ENCODE measurements at places on chromosomes 7 and 10.

DNA sequence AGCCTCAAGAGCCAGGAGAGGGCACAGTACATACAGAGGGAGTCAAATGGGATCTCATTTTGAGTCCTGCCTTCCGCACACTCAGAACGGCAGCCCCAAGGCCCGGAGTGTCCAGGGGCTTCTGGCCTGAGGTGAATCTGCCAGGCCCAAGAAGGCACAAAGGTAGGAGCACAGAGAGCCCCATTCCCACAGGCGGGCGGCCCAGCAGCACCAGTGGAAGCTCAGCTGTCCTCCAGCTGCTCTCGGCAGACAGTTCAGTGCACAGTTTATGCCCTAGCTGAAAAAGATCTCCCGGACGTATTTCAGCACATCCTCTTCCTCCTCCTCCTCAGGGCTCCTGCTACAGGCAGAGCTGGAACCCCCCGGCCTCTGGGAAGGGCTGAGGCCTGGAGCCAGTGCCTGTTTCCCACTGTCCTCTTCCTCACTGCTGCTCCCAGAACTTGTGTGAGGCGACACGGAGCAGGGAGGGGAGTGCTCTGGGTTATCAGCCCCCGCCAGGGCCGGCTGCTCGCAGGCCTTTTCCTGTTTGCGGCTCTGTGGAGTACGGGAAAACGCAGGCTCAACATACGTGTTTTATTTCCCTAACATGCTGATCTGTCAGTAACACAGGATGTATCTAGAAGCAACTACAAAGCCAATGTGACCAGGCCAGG is 4.0 kb downstream of the CYREN start:
- DNase-seq, result no peak

GRCh38 chr10:16905320-16905719 is 88.1 kb upstream of the RSU1 start:
- DNase-seq, result no peak

DNA sequence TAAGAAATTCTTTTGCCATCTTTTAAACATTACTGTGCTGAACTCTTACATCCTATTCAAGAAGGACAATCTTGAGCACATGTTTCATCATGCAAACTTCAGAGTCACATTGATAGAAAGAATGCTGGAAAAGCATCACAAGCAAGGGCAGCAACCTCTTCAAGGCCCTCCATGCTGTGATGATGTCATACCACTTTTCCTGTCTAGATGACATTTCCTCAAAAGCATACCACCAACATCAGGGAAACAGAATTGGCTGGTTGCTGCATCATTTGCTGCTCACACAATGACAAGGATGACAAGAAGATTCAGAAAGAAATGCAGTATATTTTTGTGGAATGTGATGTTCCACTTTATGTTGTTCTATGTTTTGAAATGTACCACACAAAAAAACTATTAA is 37.6 kb downstream of the CYP2C8 start:
- no peak for DNase-seq

- DNase-seq, result no peak
These were observed 63.5 kb downstream of the AFAP1L2 start for GRCh38 chr10:114340816-114341215.

DNA sequence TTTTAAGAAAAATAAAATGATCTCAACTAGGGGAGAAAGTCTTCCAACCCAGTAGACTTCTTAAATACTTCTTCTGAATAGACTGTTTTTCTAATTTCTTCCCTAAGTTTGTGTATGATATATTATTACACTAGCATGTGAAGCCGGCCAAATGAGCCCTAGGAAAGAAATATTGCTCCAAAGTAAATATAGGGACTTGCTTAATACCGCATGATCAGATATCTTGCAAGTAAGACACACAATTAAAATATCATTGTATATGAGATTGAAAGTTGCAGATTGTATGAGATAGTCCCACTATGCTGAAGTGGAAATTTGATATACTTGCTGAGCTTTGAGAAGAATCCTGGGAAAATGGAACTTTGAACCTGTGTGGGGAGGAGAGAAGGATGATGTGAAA is 225.7 kb downstream of the BAMBI start:
- no peak for DNase-seq

- no peak for DNase-seq
These were observed 81.9 kb downstream of the CHST15 start for GRCh38 chr10:124011464-124011863.

GRCh38 chr10:119301397-119301796 is 94.0 kb downstream of the GRK5 start:
- peak; percentile 77 for DNase-seq

GRCh38 chr10:58780476-58780875 is 267.8 kb downstream of the BICC1 start:
- DNase-seq, result no peak

All from activated CD4-positive, alpha-beta T cell treated with anti-CD3 and anti-CD28 coated beads, Interleukin-2, amount 10 ng/mL, durations not matched to agents 7 days and 5 days (primary cell).